ENCODE measurements at places on chromosomes 2 and 18.

- DNase-seq: no peak
Measured at GRCh38 chr2:88019985-88020384, 3.6 kb upstream of the RNU2-63P start.

- no peak for DNase-seq
Measured at GRCh38 chr2:9412781-9413180, 10.5 kb downstream of the ITGB1BP1 start.

- no peak for DNase-seq
Measured at GRCh38 chr2:133955169-133955568, 298.7 kb upstream of the MGAT5 start.

- no peak for DNase-seq
Measured at GRCh38 chr2:164535280-164536025, 85.8 kb downstream of the GRB14 start.

GRCh38 chr2:84280873-84281272 lies 178.2 kb downstream of the SUCLG1 start:
- no peak for DNase-seq

Data from activated T-helper 1 cell treated with anti-CD3 and anti-CD28 coated beads, Interleukin-2, amount 50 U/mL, for 16 hours (primary cell).